Breast epithelium (tissue), 4 donors: ENCODE measurements at places on chromosomes 2 and 18. TPM values are rescaled to one million over a fixed set of nuclear protein-coding genes. Genes with fewer than 3 reads are reported as not detected.

GRCh38 chr2:195590861-195591205 lies 66.2 kb upstream of the SLC39A10 start:
- no peak overlapping the region for H3K4me3 ChIP-seq
- no peaks in the 10 kb centered on the region for H3K4me1 ChIP-seq
- no peaks in the 10 kb centered on the region for H3K36me3 ChIP-seq
- H3K27ac ChIP-seq, result no peak overlapping the region
- DNase-seq, result no peak
- H3K27me3 ChIP-seq, result no peaks in the 10 kb centered on the region

DNA sequence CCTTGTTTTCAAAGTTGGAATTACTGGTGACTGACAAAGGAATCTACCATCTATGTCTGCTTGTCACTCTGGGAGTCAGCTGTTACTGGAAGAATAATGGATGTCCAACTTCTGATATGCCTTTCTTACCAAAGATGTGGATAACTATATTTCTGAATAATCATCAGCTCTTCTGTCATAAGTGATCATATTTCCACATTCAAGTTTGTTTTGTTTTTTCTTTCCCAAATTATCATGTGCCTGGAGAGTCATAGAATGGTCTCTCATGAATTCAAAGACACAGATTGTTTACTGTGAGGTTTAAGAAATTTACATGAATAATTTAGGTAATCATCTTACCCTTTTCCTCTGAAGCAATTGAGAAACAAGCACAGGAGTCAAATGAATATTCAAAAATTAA lies 986.7 kb upstream of the CDH2 start:
- H3K4me1 ChIP-seq, result no peaks in the 10 kb centered on the region
- no peaks in the 10 kb centered on the region for H3K36me3 ChIP-seq
- no peak overlapping the region for H3K4me3 ChIP-seq
- no peaks in the 10 kb centered on the region for H3K27me3 ChIP-seq

GRCh38 chr2:17057109-17058017 lies 391.7 kb upstream of the CYRIA start:
- no peak overlapping the region for H3K4me3 ChIP-seq
- no peak overlapping the region for H3K27ac ChIP-seq
- no peaks in the 10 kb centered on the region for H3K27me3 ChIP-seq

DNA sequence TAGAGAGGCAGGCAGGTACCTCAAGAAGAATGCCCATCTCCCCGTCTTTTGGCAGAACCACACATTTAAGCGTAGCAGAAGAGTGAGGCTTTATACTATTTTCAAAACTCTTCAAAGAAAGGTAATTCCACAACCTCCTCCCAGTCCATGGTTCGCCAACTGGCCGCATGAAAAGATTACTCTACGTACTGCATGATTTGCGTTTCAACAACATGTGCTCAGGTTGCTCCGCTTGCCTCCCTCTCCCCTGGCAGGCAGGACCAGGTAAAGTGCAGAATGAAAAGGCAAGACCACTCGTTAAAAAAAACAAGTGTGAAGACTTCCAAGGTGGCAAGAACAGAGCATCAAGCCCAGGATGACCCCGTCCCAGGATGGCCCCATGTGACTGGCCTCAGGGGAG lies 143.7 kb downstream of the SP3 start:
- H3K27me3 ChIP-seq, result no peaks in the 10 kb centered on the region
- H3K36me3 ChIP-seq, result no peaks in the 10 kb centered on the region
- no peak for DNase-seq
- no peak overlapping the region for H3K27ac ChIP-seq

GRCh38 chr2:83051538-83052170 lies 1407.4 kb downstream of the SUCLG1 start:
- no peak overlapping the region for H3K27ac ChIP-seq
- DNase-seq, result no peak
- no peaks in the 10 kb centered on the region for H3K4me1 ChIP-seq
- no peaks in the 10 kb centered on the region for H3K36me3 ChIP-seq

GRCh38 chr2:214579035-214579434 lies 168.2 kb downstream of the VWC2L start:
- no peaks in the 10 kb centered on the region for H3K4me1 ChIP-seq
- no peak for DNase-seq
- H3K36me3 ChIP-seq, result no peaks in the 10 kb centered on the region
- no peak overlapping the region for H3K4me3 ChIP-seq
- no peaks in the 10 kb centered on the region for H3K27me3 ChIP-seq

- H3K36me3 ChIP-seq, result no peaks in the 10 kb centered on the region
- no peak for DNase-seq
- H3K4me3 ChIP-seq, result no peak overlapping the region
- no peak overlapping the region for H3K27ac ChIP-seq
Measured at GRCh38 chr2:126370201-126370600, 285.8 kb upstream of the GYPC start.

DNA sequence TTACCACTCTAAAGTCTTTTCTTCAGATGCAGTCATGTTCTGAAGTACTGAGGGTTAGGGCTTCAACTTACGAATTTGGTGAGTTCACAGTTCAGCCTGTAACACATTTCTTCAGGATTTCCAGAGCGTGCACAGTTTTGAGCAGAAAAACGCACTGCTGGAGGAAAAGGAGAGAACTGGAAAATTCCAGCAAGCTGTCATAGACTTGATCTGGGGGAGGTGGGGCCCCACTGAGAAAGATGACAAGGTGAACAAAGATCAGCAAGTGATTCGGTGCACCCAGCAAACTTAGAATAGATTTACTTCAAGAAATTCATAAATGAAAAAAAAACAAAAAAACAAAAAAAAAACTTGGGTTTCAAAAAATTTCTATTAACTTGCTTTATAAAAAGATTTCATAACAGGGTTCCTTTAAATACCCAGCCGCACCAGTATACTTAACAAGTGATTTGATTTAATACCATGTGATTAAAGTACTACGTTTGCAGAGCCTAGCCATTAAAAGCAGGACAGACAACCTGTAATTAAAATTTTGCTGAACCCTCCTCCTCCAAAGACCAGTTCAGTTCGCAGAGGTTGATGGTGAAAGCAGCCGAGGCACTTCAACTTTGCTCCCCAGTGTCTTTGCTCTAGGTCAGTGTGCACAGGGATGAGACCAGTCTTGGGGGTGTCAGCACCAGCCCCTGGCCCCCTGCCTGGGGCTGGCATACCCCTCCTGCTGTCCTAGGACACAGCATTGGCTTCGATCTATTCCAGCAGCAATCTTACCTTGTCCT lies 30.5 kb downstream of the CTIF start:
- DNase-seq, result no peak
- H3K27me3 ChIP-seq, result no peaks in the 10 kb centered on the region
- H3K27ac ChIP-seq, result no peak overlapping the region
- H3K36me3 ChIP-seq, result no peaks in the 10 kb centered on the region
- H3K4me3 ChIP-seq, result no peak overlapping the region

GRCh38 chr18:22523481-22523880 lies 105.8 kb upstream of the CTAGE1 start:
- no peak overlapping the region for H3K4me3 ChIP-seq
- no peak overlapping the region for H3K27ac ChIP-seq
- no peaks in the 10 kb centered on the region for H3K4me1 ChIP-seq
- DNase-seq, result no peak

DNA sequence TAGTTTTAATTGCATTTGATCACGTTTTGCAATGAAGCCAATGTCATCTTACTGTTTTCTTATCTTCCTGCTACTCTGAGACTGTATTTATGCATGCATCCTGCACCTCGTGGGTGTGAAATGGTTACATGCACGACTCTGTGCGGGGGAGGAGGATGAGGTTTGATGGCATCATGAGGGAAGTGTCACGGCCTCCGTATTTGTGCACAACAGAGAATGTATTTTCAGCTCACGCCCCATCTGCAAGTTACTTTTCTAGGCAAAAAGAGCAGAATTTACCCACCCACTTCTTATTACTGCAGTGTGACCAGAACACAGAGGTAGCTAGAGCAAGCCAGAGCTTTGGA lies 145.1 kb downstream of the TDRD15 start:
- H3K27me3 ChIP-seq, result no peaks in the 10 kb centered on the region
- no peaks in the 10 kb centered on the region for H3K4me1 ChIP-seq
- DNase-seq, result no peak
- no peaks in the 10 kb centered on the region for H3K36me3 ChIP-seq
- no peak overlapping the region for H3K4me3 ChIP-seq

- H3K36me3 ChIP-seq, result no peaks in the 10 kb centered on the region
- H3K4me1 ChIP-seq, result no peaks in the 10 kb centered on the region
- no peaks in the 10 kb centered on the region for H3K27me3 ChIP-seq
- H3K27ac ChIP-seq, result no peak overlapping the region
- no peak overlapping the region for H3K4me3 ChIP-seq
Measured at GRCh38 chr2:101374821-101375561, 12.3 kb downstream of the CREG2 start.

The PARD3B gene
- 66.2 TPM for total RNA-seq

The TANC1 gene
- 58.4 TPM for total RNA-seq

The SAG gene
- not detected for total RNA-seq

The EGR4 gene
- not detected for total RNA-seq

The TMEM37 gene
- 8.8 TPM for total RNA-seq

The VWC2L gene
- total RNA-seq, result not detected

The CFAP65 gene
- 0.33 TPM for total RNA-seq

The HK2 gene
- total RNA-seq, result 19.9 TPM

The CPLX4 gene
- total RNA-seq, result not detected
